ENCODE measurements at places on chromosomes 6 and 20.

DNA sequence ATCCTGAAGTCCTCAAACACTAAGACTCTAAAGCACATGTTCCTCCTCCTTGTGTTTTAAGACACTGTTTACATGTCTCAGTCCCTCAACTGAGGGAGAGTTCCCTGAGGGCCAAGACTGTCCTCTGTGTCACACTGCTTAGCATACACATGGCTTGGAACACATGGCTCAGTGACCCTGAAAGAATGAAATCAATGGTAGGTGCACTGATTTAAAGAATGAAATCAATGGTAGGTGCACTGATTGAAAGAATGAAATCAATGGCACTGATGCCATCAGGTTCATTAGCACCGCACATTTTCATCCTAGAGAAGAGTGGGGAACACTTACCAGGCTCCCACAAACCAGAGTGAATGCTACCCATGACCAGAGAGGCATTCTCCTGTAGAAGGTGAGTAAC, 9.8 kb downstream of the TOMM34 start:
- no peak for DNase-seq

GRCh38 chr6:143037470-143037869, 23.2 kb upstream of the AIG1 start:
- no peak for DNase-seq

DNA sequence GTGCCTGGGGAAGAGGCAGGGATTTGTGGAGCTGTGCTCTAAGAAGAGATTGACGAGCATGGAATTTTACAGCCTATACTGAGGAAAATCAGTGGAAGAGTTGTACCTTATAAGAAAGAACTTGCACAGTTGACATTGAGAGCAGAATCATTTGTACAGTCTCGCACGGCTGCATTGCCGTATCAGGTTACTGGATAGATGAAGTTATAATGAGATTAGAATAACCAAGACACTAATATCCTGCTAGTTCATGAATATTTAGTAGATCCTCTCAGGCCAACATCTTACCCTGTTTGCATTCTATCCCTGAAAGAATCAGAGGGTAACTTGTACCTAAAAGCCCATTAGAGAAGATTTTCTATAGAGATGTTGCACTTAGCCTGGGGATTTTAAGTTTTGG, 447.1 kb downstream of the PREX1 start:
- DNase-seq: no peak

GRCh38 chr6:24824142-24824938, 25.6 kb upstream of the ARMH2 start:
- DNase-seq: no peak

- DNase-seq: peak; percentile 23
Measured at GRCh38 chr20:43941476-43942200, 27.0 kb downstream of the TOX2 start.

GRCh38 chr20:52142757-52143156, 48.8 kb downstream of the ZFP64 start:
- DNase-seq: no peak

DNA sequence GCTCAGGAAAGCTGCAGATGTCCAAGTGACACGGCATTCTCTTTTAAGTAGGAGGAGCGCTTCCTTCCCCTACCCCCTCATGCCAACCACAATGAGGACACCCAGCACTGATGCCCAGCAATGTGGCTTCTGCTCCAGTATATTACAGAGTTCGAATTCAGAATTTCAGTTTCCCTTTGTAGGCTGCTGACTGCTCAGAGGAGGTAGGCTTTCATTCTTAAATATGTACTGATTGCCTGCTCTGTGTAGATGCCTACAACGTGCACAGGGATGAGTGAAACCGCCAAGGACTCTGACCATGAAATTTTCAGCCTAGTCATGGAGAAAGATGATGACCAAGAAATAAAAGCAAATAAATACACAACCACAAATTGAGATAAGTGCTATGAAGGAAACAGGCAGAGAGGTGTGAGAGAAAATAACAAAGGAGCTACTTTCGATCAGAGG, 50.9 kb upstream of the TNFAIP3 start:
- DNase-seq: peak; percentile 51

DNA sequence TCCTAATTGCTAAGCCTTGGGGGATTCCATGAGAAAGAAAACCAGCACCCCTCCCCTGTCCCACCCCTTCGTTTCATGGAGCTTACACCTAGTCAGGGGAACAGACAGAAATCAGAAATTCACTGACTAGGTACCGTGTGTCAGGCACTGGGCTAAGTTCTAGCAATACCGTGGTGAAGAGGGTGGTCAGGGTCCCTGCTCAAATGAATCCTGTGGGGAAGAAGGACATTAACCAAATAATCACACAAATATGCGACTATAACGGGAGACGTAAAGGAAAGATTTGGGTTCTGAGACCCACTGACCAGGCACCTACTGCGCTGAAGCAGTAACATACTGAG, 65.1 kb upstream of the TOP1 start:
- no peak for DNase-seq

DNA sequence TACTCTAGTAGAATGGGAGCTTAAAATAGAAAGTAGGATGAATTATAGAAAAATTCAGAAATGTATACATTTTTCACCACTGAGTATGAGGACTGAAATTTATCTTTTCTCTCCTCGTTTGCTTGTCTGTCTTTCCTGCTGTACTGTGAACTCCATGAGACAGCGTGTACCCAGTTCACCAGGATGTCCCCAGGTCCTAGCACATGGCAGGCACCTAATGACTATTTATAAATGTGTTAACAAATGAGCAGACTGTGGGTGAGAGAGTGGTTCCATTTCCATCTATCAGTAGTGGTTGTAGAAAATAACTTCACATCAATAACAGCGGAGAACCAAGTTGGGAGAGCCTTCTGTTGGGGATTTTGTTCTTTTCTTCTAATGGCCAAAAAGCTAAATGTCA, 106.3 kb downstream of the NUS1 start:
- DNase-seq: no peak

DNA sequence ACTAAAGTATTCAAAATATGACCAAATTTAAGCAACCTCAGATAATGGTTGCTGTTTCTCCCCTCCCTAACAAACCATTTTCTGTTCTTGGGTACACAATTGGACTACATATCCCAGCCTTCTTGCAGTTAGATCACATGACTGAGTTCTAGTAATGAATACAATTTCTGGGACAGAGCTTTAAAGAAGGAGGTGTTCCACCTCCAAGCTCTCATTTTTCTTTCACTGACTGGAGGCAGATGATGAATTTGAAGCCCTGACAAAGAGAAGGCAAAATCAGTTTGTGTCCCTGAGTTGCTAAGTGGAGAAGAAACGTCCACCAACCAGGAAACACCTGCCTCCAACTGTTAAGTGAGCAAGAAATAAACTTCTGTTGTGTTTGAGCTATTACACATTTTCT, 117.2 kb downstream of the LCA5 start:
- DNase-seq: no peak

GRCh38 chr20:25139029-25139705, 56.3 kb upstream of the ENTPD6 start:
- no peak for DNase-seq

GRCh38 chr20:32670773-32671455, 2.8 kb downstream of the C20orf203 start:
- DNase-seq: no peak

DNA sequence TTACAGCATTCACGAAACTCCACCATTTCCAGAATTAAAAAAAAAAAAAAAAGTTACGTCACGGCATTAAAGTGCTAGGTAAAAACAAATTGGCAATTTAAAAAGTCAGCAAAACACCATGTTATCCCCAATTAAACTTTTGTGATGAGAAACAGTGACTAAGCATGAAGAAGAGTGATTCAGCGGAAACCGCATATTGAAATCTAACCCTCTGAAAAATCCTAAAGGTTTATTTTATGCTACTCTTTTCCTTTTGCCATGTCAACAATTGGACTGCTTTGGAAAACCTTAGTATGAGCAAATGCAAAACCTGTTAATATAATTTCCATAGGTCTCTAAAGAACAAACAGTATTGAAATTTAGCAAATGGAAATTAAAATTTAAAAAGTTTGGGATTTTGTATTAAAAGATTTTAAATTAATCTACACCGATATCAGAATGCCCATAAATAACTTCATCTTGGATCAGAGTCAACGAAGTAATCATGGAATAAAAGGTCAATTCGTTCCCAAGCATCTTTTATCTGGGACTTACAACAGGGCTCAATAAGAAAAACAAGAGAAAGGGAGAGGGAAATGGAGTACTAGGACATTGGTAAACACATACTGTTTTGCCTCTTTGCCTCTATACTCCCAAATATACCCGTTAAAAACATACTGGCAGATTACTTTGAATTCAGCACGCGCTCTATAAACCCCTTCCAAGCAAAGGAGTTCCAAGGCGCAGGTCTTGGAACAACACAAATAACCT, 1.1 kb downstream of the FBXO30 start:
- DNase-seq: peak; percentile 28
